ENCODE measurements at places on chromosomes 4 and X.

- DNase-seq = no peak
Observed at GRCh38 chr4:59068722-59069418, 1958.7 kb upstream of the IGFBP7 start.

GRCh38 chrX:107542500-107542899, 85.8 kb upstream of the PRPS1 start:
- DNase-seq = no peak

GRCh38 chr4:158020734-158021346, 152.0 kb downstream of the GASK1B start:
- no peak for DNase-seq

GRCh38 chr4:140743194-140743931, 12.8 kb downstream of the TBC1D9 start:
- no peak for DNase-seq
